ENCODE measurements at places on chromosomes 4 and X.

- DNase-seq = no peak
Measured at GRCh38 chrX:78658845-78659744, at the start of gene RTL3. Gene RTL3, minus strand, starts transcription at chrX:78659328. Its CDS starts 908 bp downstream, at chrX:78658420.

DNA sequence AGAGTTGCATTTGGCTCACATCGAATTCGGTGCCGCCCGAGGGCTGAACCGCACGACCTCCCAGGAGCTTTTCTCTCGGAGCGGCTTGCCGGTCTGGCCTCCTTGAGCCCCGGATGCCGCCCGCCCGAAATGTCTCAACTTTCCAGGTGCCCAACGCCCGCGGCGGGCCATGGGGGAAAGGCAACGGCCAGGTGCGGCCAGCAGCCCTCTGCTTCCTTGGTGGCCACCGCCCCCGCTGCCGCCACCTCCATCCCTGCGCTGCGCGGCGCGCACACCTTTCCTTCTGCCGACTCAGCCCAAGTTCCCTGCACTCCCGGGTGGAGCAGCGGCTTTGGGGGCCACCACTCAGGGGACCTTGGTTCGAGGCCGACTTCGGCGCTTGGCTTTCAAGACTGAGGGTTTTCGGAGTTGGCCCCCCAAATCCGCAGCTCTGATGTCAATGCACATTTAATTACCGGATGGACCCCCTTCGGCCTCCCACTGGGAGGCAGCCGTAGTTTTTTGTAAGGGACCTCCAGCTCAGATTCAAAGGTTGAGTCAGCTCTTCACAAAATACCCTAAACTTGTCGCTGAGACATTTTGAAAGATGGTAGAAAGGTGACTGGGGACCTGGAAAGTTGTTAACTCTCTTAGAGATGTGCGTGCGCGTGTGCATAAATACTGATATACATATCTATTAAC, 1.1 kb downstream of the AFF2 start:
- DNase-seq = no peak

GRCh38 chr4:168707205-168707604, 210.4 kb downstream of the PALLD start:
- no peak for DNase-seq

DNA sequence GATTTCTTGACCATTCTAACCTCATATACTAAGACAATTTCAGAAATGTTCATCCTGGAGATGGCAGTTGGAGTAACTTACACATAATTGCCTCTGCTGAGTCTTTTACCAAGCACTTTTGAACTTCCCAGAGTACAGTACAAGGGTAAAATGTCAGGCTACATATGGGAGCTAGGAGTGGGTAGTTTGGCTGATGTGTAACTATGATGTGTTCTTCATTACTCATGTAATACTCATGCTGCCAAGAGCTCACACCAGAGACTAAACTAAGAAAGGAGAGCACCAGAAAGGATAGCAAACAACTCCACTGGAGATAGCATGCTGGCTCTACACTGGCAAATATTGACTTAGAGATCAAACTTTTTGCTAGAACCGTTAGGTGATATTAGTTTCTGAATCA, 194.0 kb downstream of the PDGFRA start:
- DNase-seq = no peak

- DNase-seq = no peak
Measured at GRCh38 chr4:79334341-79334740, 8.5 kb upstream of the NAA11 start.

- no peak for DNase-seq
Measured at GRCh38 chr4:60759518-60760245, 440.4 kb upstream of the ADGRL3 start.

GRCh38 chr4:188459381-188459780, 320.1 kb downstream of the TRIML1 start:
- DNase-seq = no peak

DNA sequence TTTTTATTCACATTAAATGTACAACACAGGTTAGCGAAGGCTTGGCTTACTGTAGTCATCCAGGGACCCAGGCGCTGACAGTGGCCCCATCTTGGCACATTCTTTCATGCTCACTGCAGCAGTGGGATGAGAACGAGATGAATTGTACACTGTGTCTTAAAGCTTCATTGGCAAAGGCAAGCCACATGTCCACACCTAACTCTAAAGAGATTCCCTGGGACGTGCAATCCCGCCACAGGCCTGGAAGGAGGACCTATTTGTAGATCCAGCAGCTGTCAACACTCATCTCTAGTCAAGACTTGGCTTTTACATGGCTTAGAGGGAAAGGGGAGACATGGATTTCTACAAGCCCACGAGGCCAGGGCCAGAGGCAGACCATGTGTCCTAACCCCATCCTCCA, 16.1 kb upstream of the CXCR3 start:
- DNase-seq = no peak

DNA sequence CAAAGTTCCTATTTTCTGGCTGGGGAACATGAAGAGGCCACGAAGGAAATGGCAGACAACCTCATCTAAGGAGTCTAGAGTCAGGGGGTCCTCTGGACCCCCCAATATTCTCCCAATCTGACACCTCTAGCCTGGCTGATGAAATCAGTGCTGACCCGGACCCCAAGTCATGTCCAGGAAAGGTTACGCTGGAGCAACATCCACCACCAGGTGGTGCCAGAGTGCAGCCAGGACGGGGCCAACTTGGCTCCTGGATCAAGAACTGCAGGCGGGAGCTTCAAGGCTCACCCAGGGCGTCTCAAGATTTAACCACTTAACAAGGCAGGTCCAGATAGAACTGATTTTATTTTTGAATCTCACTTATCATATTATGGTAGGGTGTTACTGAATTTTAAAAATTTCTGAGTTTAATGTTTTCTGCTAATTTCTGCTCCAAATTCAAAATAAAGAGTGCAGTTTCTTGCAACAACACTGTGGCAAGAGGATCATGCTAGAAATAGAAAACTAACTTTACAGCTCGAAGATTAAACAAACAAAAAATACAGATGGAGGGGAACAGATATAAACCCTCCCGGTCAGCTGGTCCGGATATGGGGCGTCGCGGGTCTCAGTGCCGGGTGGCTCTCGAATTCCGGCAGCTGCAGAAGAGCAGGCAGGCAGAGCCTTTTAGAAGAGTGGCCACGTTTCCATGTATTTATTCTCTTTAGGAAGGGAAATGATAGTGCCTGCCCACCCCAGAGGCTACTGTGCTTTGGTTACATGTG, 135.5 kb downstream of the AFAP1 start:
- peak; percentile 84 for DNase-seq

DNA sequence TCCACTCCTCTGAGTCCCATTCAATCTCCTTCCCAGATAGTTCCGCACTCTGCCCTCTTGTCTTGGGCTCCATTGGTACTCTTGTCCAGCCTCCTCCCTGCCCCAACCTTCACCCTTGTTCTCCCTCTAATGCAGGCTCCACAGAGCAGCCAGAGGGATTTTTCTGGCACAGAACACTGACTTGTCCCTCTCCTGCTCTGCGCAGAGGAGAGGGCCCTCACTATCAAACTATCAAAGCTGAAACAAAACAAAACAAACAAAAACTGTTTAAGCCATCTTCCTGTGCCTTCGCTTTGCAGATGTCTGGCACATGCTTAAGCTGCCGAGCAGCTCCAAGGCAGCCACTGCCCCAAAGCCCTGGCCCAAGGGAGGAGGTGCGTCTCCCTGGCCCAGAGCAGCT, 2.9 kb downstream of the CNGA2 start:
- no peak for DNase-seq

DNA sequence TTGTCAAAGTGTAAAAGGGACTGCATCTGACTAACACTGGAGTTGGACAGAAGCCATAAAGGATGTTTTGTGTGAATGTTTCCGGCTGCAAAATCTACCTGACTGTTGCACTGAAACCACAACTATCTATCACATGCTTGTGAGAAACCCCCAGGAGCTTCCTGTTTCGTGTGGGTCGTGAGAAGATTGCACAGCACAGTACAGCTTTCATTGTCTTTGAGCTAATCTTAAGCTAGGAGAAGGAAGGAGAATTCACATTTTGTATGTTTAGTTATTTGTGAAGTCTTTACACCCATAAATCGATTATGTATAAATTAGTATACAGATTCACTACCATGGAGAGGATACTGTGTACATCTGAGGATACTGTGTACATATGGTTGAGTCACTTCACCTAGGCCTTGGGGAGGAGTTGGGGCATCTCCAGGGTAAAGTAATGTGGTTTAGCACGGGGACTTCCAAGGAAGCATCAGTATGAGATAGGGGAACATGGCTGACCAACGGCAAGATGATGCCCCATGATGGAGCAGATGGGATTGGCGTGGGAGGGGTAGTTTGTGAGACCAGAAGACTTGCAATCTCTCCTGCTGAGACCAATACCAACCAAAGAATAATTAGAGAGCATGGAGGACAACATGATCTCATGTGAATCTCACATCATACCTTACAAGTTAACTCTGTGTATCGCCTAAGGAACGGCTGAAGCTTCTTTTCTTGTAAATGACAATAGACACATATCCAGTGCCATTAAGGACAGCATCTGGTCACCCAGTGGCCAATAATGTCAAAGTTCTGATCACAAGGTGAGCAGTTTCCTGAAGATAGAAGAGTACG, 43.1 kb upstream of the FAM9C start:
- peak; percentile 88 for DNase-seq

DNA sequence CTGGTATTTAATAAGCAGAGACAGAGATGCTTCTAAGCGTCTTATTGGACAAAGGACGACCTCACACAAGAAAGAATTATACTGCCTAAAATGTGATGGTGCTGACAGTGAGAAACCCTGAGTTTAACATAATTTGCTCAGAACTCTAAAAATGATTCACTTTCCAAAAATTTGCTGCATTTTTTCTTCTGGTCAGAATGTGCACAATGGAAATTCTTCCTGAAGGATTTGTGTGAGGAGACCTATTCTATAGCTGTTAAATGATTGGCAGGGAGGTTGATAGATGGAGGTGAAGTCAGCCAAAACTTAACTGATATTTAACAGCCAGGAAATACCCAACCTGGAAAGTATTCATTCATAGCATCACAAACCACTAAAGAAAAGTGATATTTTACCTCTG, 1.7 kb downstream of the MAGEC3 start:
- DNase-seq = no peak

GRCh38 chr4:26162101-26162500, 158.7 kb upstream of the RBPJ start:
- no peak for DNase-seq

- DNase-seq = no peak
Measured at GRCh38 chr4:22508376-22508775, 7.5 kb downstream of the ADGRA3 start.

- DNase-seq = peak; percentile 79
Measured at GRCh38 chrX:46758956-46759644, at the start of gene SLC9A7. Gene SLC9A7, minus strand, starts transcription at chrX:46759118. Its CDS starts 89 bp downstream, at chrX:46759029.

GRCh38 chr4:171561419-171561818, 251.8 kb upstream of the GALNTL6 start:
- no peak for DNase-seq

DNA sequence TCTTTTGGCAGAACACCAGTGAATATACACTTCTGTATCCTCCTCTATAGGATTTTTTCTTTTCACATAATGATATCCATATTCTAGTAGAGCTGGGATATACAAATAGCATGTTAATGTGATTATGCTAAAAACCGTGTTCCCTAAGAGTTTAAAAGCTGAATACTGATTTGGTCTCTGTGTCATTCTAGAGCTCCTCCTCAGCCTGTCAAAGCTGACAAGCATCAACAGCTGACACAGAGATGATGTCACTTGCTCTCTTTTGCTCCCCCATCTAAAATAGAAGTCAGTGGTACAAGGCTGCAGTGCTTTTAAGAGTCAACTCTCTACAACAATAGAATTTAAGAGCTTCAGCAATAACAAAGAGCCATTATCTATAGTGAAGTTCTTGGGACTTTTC, 17.1 kb upstream of the HERC3 start:
- DNase-seq = no peak

GRCh38 chr4:89800527-89801103, 36.3 kb downstream of the SNCA start:
- no peak for DNase-seq

DNA sequence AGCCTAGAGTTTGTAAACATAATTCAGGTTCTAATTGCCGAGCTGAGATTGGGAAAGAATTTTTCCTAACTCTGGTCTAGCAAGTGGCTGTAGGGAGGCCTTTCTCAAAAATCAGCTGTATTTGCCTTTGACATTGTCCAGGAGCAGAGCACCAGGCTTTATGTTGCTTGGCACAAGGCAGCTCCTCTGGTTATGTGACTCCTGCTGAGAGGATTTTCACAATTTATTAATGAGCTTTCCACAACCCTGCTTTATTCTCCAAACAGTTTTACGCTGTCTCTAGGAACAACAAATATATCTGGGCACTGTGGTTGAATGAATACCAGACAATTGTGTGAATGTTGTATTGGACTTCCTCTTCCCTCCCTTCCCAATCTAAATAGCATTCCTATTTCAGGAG, 14.9 kb downstream of the LSM6 start:
- no peak for DNase-seq

- no peak for DNase-seq
Measured at GRCh38 chr4:85779165-85779564, 304.2 kb downstream of the ARHGAP24 start.

DNA sequence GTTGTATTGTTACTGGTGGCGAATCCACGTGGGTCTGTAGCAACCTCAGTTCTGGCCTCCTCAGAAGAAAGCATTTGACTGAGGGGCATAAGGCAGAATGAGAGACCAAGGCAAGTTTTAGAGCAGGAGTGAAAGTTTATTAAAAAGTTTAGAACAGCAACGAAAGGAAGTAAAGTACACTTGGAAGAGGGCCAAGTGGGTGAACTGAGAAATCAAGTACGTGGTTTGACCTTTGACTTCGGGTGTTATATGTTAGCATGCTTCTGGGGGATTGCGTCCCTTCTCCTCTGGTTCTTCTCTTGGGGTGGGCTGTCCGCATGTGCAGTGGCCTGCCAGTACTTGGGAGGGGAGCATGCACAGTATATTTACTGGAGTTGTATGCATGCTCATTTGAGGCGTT, 232.7 kb upstream of the GATB start:
- no peak for DNase-seq

- DNase-seq = peak; percentile 7
Measured at GRCh38 chrX:24259544-24260240, 54.2 kb downstream of the SUPT20HL2 start.
